ENCODE measurements at places on chromosomes 5 and 9.
A peak's percentile ranks its signal among the peaks of the same experiment; 100 is the strongest.

DNA sequence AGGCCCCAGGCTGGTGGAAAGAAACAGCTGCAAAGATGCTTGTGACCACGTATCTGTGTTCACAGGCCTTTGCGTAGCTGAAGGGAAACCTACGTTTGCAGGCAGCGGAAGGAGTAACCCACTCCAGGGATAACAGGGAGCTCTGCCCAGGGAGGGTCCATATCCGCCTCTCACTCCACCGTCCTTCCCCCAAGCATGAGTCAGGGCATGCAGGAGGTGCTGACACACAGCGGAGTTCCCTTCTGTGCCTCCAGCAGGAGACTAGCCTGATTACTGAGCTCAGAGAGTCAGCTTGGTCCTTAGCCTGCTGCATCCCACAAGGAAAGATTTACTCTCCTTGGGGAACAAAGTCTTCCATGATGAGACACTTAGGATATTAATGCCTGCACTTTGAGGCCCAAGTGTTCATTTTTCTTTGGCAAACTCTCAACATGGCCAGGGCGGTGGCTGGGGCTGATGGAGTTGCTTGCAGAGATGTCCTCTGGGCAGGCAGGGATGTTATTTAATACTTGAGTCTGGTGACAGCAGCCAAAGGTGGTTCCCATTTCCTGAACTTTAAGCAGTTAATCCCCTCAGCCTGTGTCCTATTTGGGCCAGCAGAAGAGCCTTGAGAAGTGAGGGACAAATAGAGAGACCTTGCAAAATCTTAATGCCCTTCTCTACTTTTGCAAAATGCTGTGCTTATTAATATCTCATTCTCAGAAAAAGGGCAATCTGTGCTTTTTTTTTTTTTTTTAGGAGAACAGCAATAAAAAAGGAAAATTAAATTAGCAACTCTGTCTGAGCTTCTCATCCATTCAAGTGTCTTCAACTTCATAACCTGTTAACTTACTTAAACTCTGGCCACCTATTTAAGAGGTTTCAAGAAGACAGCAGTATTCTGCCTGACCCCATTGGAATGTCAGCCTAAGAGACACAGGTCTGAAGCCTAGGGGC lies 222.1 kb downstream of the HSPA4 start:
- DNase-seq: no peak

- DNase-seq: no peak
These were observed 8.6 kb downstream of the SLC12A2 start for GRCh38 chr5:128092144-128092543.

- no peak for DNase-seq
These were observed 713 bp downstream of the LCN10 start for GRCh38 chr9:136741883-136742571.

DNA sequence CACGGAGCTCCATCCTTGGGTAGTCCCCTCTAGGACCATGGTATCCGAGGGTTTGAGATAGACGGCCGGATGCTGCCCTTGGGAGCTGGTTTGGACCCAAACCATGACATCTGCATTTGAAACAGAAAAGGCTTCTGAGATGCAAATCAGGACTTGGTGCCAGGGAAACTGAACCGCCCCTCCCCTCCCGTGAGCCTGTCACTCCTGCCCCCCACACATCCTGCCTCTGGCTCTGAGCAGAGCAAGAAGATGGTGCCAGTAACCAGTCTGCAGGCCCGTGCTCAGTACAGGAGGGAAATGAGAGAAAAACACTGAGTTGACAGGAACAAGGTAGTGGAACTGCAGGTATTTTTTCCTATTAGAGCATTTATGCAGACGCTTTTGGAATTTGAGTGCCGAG lies 18.6 kb downstream of the ARPC5L start:
- no peak for DNase-seq

DNA sequence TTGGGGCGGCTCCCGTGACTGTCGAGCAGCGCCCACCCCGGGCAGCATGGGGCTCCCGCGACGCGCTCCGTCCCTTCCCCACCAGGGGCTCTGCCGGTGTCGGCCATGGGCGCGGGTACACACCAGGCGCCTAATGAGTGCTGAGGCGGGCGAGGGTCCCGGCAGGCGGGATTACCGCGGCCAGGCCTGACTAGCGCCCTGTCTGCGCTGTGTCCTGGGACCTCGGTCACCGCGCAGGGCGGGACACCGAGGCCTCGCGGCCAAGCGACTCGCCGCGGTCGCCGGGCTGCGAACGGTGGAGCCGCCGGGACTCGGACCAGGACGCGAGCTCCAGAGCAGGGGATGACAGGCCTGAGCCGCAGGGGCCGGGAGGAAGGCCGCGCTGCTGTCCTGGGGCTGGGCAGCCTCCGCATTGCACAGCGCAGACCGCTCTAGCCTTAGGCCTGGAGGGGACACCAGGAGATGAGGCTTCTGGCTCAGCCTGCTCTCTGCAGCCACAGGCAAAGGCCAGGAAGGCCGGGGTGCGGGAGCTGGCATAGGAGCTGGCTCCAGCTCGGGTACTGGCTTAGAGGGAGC lies 14.1 kb downstream of the LCN10 start:
- no peak for DNase-seq

DNA sequence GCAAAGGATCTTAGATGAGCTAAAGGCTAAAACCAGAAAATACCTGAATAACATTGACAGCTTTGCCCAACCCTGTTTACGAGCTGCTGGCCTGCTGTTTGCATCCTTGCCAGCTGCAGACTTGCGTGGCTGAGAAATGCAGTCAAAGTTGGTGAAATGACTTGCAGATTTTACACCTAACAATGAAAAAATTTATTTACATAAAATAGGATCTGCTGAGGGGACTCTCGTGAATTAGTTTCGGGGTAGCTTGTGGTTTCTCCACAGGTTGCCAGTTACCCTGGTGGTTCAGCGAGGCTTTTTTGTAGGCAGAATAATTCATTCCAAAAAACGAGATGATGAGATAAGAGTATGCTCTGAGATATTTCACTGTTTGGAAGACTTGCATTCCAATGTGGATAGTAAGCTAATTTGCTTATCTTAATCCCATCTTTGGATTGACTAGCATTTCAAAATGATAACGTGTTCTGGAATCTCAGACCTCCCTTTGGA lies 65.7 kb upstream of the FANCC start:
- DNase-seq: no peak

DNA sequence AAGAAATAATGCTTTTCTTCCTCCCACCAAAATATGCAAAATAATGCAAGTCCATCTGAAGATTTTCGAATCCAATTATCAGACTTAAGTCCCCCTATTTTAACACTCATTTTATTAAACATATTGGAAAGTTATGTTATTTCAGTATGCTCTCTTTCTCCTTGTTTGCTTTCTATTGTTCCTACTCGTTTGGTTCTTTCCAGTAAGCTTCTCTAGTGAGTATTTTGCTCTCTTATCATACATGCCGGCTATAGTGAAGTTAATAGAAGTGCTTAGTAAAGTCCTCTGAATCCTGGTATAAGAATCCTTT lies 517 bp downstream of the ALDH1A1 start:
- DNase-seq: no peak

GRCh38 chr5:43036856-43037635 lies 3.1 kb downstream of the ANXA2R start:
- DNase-seq: no peak

DNA sequence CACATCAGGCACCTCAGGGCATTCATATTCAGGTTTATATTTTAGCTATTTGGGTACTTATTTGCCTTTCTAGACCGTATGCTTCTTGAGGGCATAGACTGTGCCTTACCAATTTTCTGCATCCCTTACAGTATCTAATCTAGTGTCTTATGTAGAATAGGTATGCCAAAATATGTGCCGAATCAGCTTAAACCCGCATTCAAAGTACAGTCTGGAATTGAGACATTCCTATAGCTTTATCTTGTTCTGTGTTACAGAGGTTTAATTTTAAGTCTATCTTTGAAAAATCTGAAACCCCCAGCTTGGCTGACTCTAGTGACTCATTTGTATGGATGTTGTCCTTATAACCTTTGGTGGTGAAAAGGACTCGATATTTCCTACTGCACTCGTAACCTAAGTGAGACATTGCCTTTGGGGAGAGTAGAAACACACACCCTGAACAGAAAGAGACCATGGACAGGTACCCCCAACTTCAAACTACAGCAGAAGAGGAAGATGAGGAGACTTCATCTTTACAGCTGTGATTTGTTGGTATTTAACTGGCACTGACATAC lies 27.0 kb upstream of the TMOD1 start:
- DNase-seq: no peak

GRCh38 chr9:134187891-134188385 lies 23.6 kb upstream of the RNU6ATAC start:
- DNase-seq: no peak

DNA sequence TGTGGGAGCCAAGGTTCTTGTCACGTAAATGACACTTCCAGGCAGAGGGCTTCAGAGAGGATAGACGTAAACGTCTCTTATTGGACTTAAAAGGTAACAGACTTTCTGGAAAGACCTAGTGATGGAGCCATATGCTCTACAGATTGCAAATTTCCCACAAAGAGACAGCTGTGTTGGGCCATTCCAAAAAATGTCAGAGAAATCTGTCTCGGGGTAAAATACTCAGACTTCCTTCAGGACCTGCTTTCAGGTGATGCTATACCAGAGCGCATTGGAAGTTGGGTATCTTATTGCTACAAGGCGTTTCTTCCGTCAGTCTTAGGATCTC lies 29.2 kb downstream of the PROP1 start:
- DNase-seq: no peak

- DNase-seq: no peak
These were observed 24.3 kb upstream of the POMT1 start for GRCh38 chr9:131478421-131478868.

- no peak for DNase-seq
These were observed 289.7 kb upstream of the IRX4 start for GRCh38 chr5:2172471-2172870.

GRCh38 chr9:72038408-72038807 lies 22.0 kb downstream of the C9orf57 start:
- DNase-seq: peak; percentile 95

DNA sequence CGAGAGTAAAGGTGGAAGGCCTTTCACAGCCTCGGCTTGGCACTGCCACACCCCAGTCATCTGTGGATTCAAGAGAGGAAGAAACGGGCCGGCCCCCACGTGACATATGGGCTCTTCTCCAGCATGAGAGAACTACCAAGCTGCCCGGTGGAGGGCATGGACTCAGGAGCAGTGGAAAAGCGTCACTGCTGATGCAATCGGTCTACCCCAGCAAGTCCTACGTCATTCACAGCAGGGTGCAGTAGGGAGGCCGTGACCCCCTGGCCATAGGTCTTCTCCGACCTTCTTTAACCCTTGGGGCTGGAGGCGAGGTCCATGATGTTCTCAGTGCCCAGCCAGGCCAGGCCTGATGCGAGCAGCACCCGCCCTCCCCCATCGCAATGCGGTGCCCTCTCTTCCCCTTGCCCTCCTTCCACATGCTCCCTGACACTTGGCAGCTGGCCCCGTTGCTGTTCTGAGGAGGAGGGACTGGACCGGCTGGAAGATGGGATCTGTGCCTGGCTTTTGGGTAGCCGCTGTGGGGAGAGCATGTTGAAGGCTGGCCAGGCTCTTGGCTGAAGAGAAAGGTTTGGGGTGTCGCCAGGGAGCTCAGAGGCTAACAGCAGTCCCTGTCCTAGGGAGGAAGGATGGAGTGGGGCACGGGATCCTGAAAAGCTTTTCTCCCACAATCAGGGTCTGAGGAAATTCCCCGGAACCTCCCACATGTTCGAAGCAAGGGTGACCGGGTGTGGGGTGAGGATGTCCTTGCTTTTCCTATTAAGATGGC lies 89.8 kb downstream of the LIFR start:
- no peak for DNase-seq

DNA sequence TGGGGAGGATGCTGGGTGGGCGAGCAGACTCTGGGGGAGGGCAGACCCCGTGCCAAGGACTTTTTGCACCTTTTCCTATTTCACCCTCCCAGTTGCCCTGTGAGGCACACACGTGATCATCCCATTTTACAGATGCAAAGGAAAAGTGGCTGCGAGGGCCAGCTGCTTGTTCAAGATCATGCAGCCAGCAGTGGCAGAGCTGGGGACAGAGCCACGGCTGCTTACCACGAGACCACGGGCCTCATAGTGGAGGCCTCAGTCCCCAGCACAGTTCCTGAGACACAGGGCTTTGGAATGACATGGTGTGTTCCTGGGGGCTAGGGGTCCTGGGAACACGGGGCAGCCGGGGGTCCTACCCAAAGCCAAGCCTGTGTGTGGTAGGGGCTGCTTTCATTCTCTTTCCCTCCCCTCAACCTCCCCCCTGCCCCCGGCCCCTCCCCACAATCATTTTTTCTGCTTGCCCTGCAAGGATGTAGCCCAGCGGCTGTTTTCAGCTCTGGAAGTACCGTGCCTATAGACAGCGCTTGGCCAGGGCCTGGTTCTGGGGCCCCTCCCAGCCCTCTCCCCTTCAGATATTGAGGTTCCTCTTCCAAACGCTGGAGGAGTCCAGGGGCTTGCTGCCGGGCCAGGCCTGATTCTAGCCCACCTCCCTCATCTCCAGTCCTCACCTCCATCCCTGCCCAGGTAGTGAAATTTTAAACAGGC lies 58.5 kb upstream of the IER5L start:
- no peak for DNase-seq

- DNase-seq: no peak
These were observed 172.2 kb downstream of the ERCC6L2 start for GRCh38 chr9:96047741-96048103.

DNA sequence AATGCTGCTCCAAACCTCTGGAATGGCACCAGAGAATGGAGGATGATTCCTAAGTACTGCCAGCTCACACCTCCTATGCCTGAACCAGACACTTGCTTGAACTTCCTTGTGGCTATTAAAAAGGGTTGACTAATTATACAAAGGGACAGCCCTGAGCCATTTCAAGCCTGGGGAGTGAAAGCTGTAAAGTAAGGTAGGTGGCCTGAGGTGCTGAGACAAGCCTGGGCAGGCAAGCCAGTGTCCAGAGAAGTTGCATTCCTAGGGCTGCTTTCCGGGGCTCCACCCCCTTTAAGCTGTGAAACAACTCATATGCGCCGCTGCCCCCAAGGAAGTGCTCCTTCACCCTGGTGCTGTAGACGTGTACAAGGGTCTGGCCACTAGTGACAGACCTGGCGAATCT lies 79.9 kb upstream of the SLC1A3 start:
- DNase-seq: no peak

DNA sequence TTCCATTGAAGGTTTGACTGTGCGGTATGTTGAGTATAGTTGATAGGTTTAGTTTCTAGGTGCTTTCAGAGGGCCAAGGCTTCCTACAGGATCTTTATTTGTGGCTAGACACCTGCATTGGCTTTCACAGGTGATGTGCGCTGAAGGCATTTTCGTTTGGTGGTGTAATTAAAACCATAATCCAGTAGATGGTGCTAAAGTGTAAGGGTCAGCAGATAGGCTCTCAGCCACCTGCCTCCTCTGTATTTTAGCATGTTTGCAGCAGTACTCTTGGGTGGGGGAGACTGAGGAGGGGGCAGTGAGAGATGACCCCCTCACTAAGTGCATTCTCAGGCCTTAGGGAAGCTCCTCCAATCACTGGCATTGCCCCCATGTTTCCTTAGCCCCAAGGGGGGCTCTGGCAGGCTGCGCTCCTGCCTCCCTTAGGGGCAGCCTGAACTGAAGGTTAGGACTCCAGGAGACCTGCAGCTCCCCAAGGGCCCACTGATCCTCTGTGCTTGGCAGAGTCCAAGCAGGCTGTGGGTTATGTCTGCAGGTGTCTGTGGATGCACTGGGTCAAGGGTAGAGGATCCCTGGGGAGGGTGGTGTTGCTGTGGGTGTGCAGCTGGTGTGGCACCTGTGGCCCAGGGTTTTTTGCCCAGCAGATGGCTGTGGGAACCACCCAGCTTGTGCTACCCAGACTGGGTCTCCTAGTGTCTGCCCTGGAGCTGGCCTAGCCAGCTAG lies 23.4 kb downstream of the CDK20 start:
- no peak for DNase-seq
